G401 (cell line): ENCODE measurements at places on chromosomes 5 and 9. TPM values are rescaled to one million over a fixed set of nuclear protein-coding genes. Genes with fewer than 3 reads are reported as not detected.

TMEM252 gene
- not detected in 2 replicates for total RNA-seq

CAAP1 gene
- total RNA-seq, result 17.0 and 24.2 TPM in 2 replicates

FUBP3 gene
- 49.6 and 49.7 TPM in 2 replicates for total RNA-seq

PTTG1 gene
- 403 and 415 TPM in 2 replicates for total RNA-seq

- DNase-seq, result no peak
These were observed 532.7 kb upstream of the ST8SIA4 start for GRCh38 chr5:101435768-101436167.

DNA sequence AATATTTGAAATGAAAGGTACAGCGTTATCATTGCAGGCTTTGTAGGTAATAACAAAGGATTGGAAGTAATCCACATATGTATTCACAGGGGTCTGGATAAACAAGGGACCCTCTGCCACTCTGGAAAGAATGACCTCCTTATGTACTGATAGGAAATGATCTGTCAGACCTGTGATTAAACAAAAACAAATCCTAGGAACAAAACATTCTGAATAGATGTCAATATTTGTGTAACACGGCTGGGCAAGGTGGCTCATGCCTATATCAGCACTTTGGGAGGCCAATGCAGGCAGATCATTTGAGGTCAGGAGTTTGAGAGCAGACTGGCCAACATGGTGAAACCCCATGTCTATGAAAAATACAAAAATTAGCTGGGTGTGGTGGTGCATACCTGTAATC is 42.3 kb downstream of the NSUN2 start:
- DNase-seq, result no peak

GRCh38 chr9:94553029-94553938 is 1.6 kb upstream of the PCAT7 start:
- no peak for DNase-seq

DNA sequence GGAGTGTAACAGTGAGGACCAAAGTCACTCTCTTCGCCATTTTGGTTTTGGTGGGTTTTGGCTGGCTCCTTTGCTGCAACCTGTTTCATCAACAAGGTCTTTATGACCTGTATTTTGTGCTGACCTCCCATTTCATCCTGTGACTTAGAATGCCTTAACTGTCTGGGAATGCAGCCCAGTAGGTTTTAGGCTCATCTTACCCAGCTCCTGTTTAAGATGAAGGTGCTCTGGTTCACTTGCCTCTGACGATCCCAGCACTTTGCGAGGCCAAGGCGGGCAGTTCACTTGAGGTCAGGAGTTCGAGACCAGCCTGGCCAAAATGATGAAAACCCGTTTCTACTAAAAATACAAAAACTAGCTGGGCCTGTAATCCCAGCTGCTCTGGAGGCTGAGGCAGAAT is 1.8 kb upstream of the CKS2 start:
- no peak for DNase-seq

- no peak for DNase-seq
These were observed 720.5 kb downstream of the TLE4 start for GRCh38 chr9:80292231-80292630.

SMIM33 gene
- not detected in 2 replicates for total RNA-seq

DNA sequence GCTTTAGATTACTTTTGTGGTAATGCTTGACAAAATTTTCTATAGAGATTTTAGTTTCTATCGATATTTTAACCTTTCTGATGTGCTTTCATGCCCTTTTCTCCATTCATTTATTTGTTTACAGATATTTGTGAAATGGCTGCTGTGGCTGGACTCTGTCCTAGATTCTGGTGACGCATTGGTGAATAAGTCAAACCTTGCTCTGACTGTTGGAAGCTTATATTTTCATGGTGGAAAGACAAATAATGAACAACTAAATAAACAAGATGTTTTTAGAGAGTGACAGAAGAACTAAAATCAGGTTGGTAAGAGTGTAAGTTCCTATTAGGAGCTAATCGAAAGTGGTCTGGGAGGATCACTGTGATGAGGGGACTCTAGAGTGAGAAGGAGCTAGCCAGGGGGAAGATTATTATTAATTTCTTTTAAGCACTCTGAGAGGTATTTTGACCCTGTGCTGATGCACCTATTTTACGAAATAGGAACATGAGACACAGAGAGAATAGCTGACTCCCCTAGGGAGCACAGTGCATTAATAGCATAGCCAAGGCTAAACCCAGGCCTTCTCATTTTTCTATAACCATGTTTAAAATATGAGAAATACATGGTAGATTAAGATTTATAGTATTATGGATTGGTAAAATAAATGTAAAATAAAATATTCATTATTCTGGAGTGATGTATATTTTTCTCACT is 411.9 kb upstream of the ARRDC3 start:
- no peak for DNase-seq

DNA sequence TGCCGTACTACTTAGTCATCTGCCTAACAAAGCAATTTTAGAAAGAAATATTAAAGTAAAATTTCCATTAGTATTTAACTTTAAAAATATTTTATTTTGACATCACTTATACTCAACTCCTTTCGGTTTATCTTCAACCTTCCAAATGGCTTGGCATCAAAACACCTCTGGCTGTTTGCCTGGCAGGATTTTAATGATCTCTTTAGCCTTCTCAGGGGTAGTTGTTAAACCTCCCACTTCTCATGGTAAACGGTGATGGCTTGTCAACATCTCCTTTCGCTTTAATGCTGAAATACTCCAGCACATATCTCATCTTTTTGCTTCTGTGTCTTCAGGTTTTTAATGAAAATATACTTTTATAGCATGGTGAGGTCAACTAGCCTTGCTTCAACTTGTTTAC is 747.1 kb downstream of the CETN3 start:
- DNase-seq, result no peak

DNA sequence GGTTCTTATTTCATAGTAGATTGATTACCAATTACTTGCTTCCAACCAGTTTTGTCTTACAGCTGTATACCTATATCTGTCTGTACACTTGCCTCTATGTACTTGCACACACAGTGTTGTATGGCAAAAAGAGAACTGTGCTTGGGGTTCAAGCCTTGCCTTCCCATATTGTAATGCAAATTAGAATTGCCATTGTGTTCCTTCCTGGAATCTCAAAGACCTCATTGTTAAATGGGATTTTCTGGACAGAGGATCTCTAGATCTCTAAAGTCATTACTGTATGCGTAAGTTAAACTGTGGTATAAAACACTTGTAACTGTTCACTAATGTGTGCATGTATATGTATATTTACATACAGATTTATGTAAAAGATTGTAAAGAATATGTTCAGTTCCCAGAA is 428.8 kb downstream of the CAAP1 start:
- no peak for DNase-seq

SLC34A1 gene
- total RNA-seq, result not detected in 2 replicates

PFN3 gene
- not detected in 2 replicates for total RNA-seq

- no peak for DNase-seq
These were observed 360.0 kb downstream of the GLIS3 start for GRCh38 chr9:3939820-3940219.

DNA sequence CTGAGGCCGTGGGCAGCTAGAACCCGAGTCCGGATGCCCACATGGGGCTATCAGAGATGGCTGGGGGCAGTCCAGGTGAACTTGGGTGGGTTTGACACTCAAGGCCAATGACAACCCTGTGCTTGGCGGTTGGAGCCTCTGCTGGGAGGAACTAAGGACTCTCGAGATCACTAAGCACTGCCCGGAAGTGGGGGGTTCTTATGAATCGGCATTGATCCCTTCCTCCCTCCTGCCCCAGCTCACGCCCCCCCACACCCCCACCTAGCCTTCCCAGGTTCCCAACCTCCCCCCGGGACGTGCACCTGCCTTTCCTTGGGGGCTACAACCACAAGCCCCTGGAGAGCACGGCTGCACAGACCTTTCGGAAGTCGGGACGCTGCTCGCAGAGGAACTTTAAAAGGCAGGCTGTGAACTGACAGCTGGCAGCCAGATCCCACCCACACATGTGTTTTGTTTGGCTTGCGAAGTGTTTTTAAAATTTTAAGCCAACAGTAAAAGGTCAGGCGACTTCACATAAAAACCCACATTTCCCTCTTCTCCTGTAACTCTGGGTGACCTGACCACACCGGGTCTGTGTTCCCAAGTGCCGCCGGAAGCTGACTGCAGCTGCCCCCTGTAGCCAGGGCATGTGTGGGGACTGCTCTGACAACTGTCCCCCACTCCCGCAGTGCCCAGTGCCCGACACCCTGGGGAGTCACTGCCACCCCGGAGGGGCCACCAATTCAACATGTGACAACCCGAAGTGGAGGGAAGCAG is 5.1 kb upstream of the RALGDS start:
- no peak for DNase-seq

HACD4 gene
- not detected in 2 replicates for total RNA-seq

DNA sequence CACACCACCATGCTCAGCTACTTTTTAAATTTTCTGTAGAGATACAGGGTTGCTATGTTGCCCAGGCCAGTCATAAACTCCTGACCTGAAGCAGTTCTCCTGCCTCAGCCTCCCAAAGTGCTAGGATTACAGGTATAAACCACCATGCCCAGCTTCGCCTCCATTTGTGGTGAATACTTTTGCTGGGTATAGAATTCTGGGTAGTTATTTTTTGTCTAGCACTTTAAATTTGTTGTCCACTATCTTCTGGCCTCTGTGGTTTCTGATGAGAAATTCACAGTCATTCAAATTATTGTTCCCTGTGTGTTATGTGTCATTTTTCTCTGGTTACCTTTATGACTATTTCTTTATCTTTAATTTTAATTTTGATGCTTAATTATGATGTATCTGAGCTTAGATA is 57.7 kb upstream of the EXOC3 start:
- no peak for DNase-seq

- DNase-seq, result no peak
These were observed 33.2 kb downstream of the KDM3B start for GRCh38 chr5:138385660-138386059.

SIMC1 gene
- 8.4 and 11.8 TPM in 2 replicates for total RNA-seq

SNCAIP gene
- total RNA-seq, result not detected in 2 replicates

- DNase-seq, result no peak
These were observed 312.3 kb downstream of the MED10 start for GRCh38 chr5:6066016-6066415.

SLC1A3 gene
- total RNA-seq, result 2.9 TPM in 1 of 2 replicates, not detected in the other

- no peak for DNase-seq
These were observed 761.4 kb upstream of the TYRP1 start for GRCh38 chr9:11931751-11932150.

DNA sequence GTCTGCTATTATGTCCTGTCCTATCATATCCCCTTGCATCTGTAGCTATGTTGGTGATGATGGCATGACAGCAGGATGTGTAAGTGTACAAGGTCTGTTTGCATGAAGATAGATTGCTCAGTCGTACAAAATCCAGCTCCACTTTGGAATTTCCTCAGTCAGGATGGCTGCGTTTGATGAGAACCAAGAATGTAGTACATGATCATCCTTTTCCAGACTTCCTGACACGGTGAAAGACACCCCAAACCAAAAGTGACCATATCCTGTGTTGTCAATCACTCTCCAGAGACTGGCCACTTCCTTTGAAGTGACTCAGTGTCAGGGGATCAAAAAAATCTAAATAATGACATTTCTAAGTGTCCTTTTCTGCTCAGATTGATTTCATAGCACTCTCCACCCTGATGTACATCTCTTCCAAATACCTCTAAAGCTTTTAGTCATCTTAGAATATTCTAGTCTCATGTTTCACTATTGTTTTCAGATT is 213.4 kb downstream of the PLK2 start:
- DNase-seq, result no peak

- no peak for DNase-seq
These were observed 1995.6 kb upstream of the CDH6 start for GRCh38 chr5:29197631-29198454.

DNA sequence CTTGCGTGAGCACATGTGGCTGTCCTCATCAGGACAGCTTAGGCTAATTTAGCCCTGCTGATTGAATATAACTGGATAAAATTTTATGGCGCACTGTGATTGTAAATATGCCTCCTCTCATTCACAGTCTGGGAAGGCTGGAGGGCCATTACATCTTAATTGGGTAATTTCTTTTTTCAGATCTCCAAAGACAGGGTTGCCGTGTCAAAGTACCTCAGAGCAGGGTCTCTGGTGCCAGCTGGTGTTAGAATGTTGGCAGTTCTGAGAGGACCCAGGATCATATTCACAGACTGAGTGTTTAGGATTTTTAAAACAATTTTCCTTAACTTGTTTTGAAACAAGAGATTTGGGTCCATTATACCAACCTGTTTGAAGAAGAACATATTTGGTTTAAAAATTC is 455.7 kb upstream of the TLE4 start:
- no peak for DNase-seq

CDH9 gene
- total RNA-seq, result not detected in 2 replicates

- no peak for DNase-seq
These were observed 106.0 kb upstream of the KIF2A start for GRCh38 chr5:62199792-62200716.

DNA sequence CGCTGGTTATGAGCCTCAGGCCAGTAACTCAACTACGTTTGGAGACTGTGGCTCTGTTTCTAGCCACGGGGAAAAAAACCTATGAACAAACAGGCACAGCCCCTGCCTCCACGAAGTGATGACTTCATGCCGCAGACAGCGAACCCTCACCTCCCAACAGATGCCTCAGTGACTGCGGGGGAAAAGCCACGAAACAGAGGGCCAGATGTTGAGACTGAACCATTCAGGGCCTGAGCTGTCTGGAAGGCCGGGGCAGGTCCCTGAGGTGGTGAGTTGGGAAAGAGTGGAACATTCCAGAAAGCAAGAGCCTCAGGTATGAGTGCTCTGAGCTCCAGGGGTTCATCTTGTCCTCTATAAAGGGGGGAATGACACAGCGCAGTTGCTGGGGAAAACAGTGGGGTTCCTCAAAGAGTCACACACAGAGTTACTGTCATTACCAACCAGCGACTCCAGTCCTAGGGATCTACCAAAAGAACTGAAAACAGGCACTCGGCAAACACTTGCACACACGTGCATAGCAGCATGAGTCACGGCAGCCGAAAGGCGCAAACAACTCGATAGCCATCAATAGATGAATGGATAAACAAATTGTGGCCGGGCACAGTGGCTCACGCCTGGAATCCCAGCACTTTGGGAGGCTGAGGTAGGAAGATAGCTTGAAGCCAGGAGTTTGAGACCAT is 15.3 kb downstream of the PLPP7 start:
- no peak for DNase-seq

DNA sequence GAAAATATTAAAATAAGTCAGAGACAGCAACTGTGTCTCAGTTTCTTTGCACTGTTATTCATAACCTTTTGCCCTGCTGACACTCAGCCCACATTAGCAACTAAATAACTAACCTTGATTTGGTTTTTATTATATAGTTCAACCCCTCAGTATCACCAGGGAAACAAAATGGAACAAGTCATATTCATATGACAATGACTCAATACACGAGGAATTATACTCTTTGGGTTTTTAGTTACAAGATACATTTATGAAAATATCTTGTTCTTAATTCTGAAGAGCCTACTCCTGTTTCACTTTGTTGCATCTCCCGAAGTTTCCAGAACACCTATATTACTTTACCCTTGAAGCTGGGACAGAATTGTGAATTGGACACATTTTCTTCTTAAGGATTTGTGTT is 845.4 kb downstream of the EFNA5 start:
- DNase-seq, result no peak
